B cell (primary cell): ENCODE measurements at places on chromosomes 1 and 21. TPM values are rescaled to one million over a fixed set of nuclear protein-coding genes. Genes with fewer than 3 reads are reported as not detected.

GRCh38 chr1:220330265-220330664 is 58.0 kb upstream of the RAB3GAP2 start:
- DNase-seq: no peak
- no peaks in the 10 kb centered on the region for H3K36me3 ChIP-seq
- H3K27ac ChIP-seq: no peak overlapping the region
- no peaks in the 10 kb centered on the region for H3K4me1 ChIP-seq

DNA sequence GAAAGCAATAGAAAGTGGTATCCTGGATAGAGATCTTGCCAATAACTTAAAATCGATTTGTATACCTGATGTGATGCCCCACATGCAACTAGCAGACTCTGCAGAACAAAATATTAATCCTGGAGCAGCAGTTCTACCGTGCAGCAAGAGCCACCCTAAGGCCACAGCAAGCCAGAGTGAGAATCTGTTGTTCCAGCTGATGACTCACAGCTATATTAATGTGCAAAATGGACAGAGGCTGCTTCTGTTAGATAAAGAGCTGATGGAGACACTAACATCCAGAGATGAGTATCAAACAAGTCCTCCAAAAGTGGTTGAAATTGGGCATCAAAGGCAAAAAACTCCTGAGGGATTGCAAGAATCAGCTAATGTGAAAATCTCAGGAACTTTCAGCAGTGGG is 127.8 kb downstream of the MACF1 start:
- no peaks in the 10 kb centered on the region for H3K4me1 ChIP-seq
- H3K36me3 ChIP-seq: peaks cover 88% of the 10 kb centered on the region
- H3K4me3 ChIP-seq: no peak overlapping the region
- no peak overlapping the region for H3K27ac ChIP-seq
- no peak for DNase-seq

EDARADD gene
- total RNA-seq: not detected in 2 replicates

- DNase-seq: no peak
- H3K27ac ChIP-seq: no peak overlapping the region
- H3K36me3 ChIP-seq: no peaks in the 10 kb centered on the region
- no peaks in the 10 kb centered on the region for H3K4me1 ChIP-seq
- H3K27me3 ChIP-seq: peaks cover 1% of the 10 kb centered on the region
These were observed 6.5 kb downstream of the KANK4 start for GRCh38 chr1:62312698-62313097.

- peaks cover 85% of the 10 kb centered on the region for H3K4me1 ChIP-seq
- H3K36me3 ChIP-seq: no peaks in the 10 kb centered on the region
- no peaks in the 10 kb centered on the region for H3K27me3 ChIP-seq
These were observed 3.8 kb downstream of the PTAFR start for GRCh38 chr1:28172713-28173150.

- no peak for DNase-seq
- H3K36me3 ChIP-seq: peaks cover 6% of the 10 kb centered on the region
- H3K27me3 ChIP-seq: no peaks in the 10 kb centered on the region
- H3K4me3 ChIP-seq: no peak overlapping the region
- peak overlapping the region; percentile 81 for H3K27ac ChIP-seq
These were observed 14.0 kb downstream of the THEMIS2 start for GRCh38 chr1:27886353-27886679.

DNA sequence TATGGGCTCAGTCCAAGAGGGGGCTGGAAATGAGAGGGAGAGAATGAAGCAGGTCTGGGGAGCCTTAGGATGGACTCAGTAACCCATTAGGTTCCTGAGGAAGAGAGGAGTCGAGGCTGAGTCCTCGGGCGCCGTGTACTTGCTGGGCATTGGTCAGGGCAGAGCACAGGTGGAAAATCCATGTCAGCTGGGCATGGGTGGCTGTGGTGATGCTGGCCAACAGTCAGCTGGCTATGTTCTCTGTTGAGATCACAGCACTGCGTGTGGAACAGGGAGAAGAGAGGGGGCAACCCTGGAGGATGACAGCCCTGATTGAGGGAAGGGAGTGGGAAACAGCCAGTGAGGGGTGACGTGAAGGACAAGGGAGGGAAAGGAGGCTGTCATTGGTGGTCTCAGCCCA is 43.1 kb upstream of the CLSTN1 start:
- H3K4me1 ChIP-seq: no peaks in the 10 kb centered on the region
- no peaks in the 10 kb centered on the region for H3K27me3 ChIP-seq
- H3K4me3 ChIP-seq: no peak overlapping the region
- H3K27ac ChIP-seq: no peak overlapping the region

DNA sequence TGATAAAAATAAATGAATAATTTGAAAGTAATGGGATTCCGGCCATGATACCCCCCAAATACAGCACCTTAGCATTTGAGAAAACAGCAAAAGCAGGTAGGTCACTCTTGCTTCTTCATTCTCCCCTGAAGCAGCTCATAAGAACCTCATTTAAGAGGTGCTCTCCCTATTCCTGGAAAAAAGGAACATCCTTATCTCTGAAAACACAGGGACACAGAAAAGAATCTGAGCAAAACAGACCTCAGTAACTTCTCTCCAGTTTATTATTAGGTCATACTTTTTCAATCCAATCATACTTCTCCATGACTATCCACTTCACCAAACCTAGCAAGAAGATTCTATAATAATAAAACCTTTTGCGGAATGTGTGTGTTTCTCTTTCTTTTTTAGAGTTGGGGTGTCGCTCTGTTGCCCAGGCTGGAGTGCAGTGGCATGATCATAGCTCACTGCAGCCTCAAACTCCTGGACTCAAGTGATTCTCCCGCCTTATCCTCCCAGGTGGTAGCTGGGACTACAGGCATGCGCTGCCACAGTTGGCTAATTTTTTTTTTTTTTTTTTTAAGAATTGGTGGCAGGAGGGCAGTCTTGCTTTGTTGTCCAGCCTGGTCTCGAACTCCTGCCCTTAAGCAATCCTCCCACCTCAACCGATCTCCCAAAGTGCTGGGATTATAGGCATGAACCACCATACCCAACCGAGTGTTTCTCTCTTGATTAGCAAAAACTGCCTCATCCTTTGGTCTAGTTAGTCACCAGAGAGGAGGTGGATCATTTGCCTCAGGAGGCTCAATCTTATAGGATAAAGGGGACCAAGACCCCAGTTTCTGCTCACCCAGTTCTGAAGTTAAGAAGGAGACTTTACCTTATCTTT is 10.6 kb upstream of the TRIM33 start:
- no peaks in the 10 kb centered on the region for H3K4me1 ChIP-seq
- H3K4me3 ChIP-seq: no peak overlapping the region
- H3K27me3 ChIP-seq: no peaks in the 10 kb centered on the region
- no peak overlapping the region for H3K27ac ChIP-seq

DNA sequence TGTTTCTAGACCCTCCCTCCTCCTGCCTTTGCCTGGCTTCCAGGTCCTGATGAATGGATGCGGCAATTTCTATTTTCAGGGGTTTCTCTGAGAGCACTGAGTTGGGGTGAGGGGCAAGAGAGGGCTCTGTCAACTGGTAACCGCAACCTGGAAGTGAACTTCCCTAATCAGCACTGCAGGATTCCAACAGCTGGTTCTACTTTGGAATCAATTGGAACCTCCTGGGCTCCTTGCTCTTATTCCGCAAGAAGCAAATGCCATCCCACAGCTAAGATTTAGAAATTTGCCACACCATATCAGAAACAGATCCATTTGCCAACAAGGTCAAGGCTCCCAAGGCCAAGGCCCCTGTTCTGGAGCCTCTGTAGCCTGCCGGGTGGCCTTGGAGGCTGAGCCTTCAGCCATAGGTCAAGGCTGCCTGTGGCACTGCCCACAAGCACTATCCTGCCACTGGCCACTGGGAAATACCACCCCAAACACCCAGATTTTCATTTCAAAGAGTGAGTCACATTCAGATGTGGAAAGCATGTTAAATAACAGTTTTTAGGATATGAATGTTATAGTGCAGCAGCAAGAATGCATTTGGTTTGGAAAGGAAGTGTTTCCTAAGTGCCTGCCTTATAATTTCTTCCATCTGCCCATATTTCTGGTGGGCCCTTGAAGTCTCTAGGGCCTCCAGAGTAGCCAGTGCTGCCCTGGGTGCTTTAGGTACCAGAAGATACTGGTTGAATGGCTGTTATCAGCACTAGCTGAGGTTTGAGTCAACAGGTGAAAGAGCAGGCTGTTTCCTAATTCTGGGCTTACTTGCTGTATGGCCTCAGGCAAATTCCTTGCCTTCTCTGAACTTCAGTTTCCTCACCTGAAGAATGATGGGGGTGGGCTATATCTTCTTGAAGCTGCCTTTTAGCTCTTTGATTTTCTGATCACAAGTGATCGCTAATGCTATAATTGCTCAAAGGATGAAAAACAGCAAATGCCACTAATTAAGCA is 56.3 kb upstream of the JUN start:
- H3K27me3 ChIP-seq: no peaks in the 10 kb centered on the region
- DNase-seq: no peak
- H3K4me1 ChIP-seq: no peaks in the 10 kb centered on the region
- no peak overlapping the region for H3K4me3 ChIP-seq
- no peak overlapping the region for H3K27ac ChIP-seq
- H3K36me3 ChIP-seq: no peaks in the 10 kb centered on the region

STXBP3 gene
- total RNA-seq: 77.5 and 78.1 TPM in 2 replicates

- no peaks in the 10 kb centered on the region for H3K36me3 ChIP-seq
- no peak overlapping the region for H3K27ac ChIP-seq
- H3K4me3 ChIP-seq: no peak overlapping the region
These were observed 49.3 kb downstream of the SH3GLB1 start for GRCh38 chr1:86753700-86754099.

DNA sequence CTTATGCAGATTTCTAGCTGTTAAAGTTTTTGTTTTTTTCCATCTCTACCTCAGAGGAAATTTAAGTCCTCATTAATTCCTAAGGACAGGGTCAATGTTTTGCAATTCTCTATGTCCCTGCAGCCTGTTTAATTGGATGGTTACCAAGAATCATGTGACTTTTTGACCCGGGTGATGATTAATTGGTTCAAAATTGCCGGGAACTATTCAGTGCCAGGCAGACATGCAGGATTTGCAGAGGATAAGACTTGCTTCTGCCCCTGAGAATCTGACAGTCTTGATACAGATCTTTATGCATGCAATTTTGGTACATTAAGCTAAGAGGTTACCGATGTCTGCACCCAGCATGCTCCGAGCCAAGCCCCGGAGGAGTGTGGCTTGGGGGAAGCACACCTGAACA is 87.9 kb downstream of the PLPP3 start:
- no peaks in the 10 kb centered on the region for H3K27me3 ChIP-seq
- no peak overlapping the region for H3K4me3 ChIP-seq
- H3K27ac ChIP-seq: no peak overlapping the region
- no peak for DNase-seq
- H3K4me1 ChIP-seq: no peaks in the 10 kb centered on the region

GRCh38 chr21:34956416-34957316 is 92.4 kb downstream of the RUNX1 start:
- no peak overlapping the region for H3K27ac ChIP-seq
- no peaks in the 10 kb centered on the region for H3K27me3 ChIP-seq
- H3K36me3 ChIP-seq: peaks cover 15% of the 10 kb centered on the region
- no peak overlapping the region for H3K4me3 ChIP-seq

GRCh38 chr21:36985751-36986594 is 19.5 kb upstream of the HLCS start:
- no peak overlapping the region for H3K27ac ChIP-seq
- H3K4me3 ChIP-seq: no peak overlapping the region
- no peak for DNase-seq

DNA sequence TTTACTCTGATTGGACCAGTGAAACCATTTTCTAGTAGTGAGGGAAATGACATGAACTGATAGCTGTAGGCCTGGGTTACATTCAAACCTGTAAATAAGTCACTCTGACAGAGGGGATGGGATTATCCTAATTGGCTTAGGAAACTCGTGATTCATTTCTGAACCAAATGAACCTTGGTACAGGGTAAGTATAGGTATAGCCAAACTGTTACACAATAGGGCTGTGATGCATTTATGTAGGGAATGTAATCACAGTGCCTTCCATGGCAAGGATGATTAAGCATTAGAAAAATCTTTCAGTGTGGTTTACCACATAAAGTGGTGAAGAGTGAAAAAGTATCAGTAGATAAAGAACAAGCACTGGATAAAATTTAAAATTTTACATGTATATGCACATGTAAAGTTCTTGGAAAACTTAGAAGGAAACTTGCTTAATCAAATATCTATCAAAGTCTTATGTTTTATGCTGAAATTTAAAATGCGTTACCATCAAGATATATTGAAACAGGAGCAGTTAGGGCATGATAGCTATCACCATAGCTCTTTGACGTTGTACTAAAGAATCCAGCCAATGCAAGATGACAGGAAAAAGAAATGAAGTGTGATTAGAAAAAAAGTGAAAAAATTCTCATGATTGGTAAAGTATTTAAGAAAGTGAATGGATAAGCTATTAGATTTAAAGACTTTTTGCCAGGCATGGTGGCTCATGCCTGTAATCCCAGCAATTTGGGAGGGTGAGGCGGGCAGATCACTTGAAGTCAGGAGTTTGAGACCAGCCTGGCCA is 63.0 kb downstream of the RABGAP1L start:
- peak overlapping the region; percentile 67 for H3K27ac ChIP-seq
- no peak for DNase-seq
- H3K4me3 ChIP-seq: no peak overlapping the region
- no peaks in the 10 kb centered on the region for H3K27me3 ChIP-seq
- H3K4me1 ChIP-seq: peaks cover 46% of the 10 kb centered on the region

GRCh38 chr1:161779393-161779792 is 13.3 kb downstream of the ATF6 start:
- DNase-seq: no peak
- no peaks in the 10 kb centered on the region for H3K27me3 ChIP-seq
- peak overlapping the region; percentile 53 for H3K27ac ChIP-seq
- no peak overlapping the region for H3K4me3 ChIP-seq
- peaks cover 12% of the 10 kb centered on the region for H3K36me3 ChIP-seq

RWDD3 gene
- 21.9 and 28.1 TPM in 2 replicates for total RNA-seq

- H3K4me1 ChIP-seq: peaks cover 32% of the 10 kb centered on the region
- peaks cover 7% of the 10 kb centered on the region for H3K36me3 ChIP-seq
- no peaks in the 10 kb centered on the region for H3K27me3 ChIP-seq
- H3K27ac ChIP-seq: peak overlapping the region; percentile 97
These were observed 693 bp downstream of the SRSF10 start for GRCh38 chr1:23979387-23979880.

FAM229A gene
- 33.7 and 33.8 TPM in 2 replicates for total RNA-seq

LEMD1 gene
- 0.57 TPM in 1 of 2 replicates, not detected in the other for total RNA-seq

TTLL10 gene
- total RNA-seq: 0.37 and 0.61 TPM in 2 replicates

DNA sequence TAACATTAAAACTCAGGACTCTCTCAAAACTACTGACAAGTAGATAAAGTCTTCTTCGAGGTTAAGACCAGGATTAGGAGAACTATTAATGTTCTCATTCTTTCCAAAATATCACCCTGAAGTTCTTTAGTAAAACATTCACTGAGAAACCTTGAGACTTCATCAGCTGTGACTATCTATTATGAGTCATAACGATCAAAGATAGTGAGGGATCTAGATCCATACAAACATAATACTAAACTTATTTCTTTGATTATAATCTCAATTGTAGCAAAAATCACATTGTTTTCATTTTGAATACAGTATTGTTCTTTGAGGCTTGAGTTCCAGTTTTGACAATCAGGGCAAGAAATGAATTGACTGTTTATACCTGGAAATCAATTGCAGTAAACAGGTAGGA is 11.1 kb downstream of the PYHIN1 start:
- no peak for DNase-seq
- no peaks in the 10 kb centered on the region for H3K4me1 ChIP-seq
- H3K4me3 ChIP-seq: no peak overlapping the region
- no peaks in the 10 kb centered on the region for H3K27me3 ChIP-seq
- no peak overlapping the region for H3K27ac ChIP-seq
